Naive thymus-derived CD8-positive, alpha-beta T cell (primary cell): ENCODE measurements at places on chromosomes 2 and 18.

DNA sequence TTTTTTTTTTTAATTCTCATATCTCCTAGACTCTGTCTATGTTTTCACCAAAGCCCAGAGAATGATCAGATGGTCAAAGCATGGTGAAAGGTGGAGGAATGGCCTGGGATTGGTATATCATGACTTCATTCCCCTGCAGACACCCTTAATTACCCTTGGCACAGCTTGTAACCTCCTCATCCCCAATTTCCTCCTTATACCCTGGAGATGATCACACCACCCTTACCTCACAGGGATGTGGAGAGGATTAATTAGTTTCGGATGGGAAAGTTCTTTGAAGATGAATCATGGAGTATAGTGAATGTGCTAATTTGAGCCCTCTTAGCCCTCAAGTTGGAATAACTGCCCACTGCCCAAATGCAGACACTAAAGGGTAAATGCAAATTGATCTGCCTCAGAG lies 138.0 kb upstream of the LYPD6 start:
- no peaks in the 10 kb centered on the region for H3K36me3 ChIP-seq
- H3K27ac ChIP-seq = no peak overlapping the region

DNA sequence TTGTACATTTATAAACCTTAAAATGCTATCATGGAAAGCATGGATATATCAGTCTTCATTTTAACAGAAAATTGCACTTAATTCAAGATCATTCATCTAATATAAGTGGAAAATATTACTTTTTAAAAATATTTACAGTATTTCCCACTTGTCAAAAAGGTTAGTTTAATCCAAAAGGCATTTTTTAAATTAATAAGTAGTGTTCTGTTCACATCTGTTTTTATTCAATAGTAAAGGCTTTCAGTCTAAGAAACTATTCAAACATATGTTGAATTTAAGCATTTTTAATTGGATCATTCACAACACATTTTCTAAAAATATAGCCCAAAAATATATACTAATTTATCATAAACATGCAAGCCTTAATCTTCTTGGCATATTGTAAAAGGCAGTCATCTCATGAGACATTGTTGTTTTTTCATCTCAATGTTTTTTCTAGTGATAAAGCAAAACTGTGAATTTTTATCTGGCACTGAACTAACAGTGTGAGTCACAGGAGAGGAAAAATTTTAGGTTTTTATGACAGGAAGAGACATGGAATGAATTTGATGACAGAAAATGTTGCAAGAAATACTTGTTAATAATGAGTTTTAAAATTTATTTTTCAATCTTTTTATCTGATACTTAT lies 1642.5 kb upstream of the TMEFF2 start:
- H3K27me3 ChIP-seq = no peaks in the 10 kb centered on the region
- H3K27ac ChIP-seq = no peak overlapping the region
- H3K4me1 ChIP-seq = no peaks in the 10 kb centered on the region
- no peak overlapping the region for H3K4me3 ChIP-seq

GRCh38 chr18:8951491-8951890 lies 151.0 kb upstream of the NDUFV2 start:
- no peak for DNase-seq
- no peak overlapping the region for H3K27ac ChIP-seq
- H3K36me3 ChIP-seq = peaks cover under 1% of the 10 kb centered on the region
- H3K4me3 ChIP-seq = no peak overlapping the region
- H3K4me1 ChIP-seq = peaks cover 12% of the 10 kb centered on the region
- H3K27me3 ChIP-seq = peaks cover 4% of the 10 kb centered on the region

- no peak overlapping the region for H3K4me3 ChIP-seq
- H3K27ac ChIP-seq = no peak overlapping the region
- DNase-seq = no peak
- H3K4me1 ChIP-seq = peaks cover 9% of the 10 kb centered on the region
- H3K27me3 ChIP-seq = no peaks in the 10 kb centered on the region
These were observed 106.3 kb downstream of the FAM168B start for GRCh38 chr2:130986890-130987493.

DNA sequence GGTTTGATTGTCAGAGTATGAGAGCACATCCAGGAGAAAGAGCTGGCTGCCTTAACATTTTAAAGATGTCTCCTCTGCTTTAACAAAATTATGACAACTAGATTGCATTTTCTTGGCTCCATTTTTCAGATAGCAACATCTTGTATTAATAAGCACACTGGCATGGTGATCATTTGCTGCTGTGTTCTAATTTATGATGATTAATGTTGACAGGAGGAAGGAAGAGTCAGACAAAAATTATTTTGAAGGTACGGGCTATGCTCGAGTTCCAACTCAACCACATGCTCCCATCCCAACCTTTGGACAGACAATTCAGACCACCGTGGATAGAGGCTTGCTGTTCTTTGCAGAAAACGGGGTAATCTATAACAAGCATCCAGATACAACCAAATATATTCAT lies 98.2 kb upstream of the TTC39C start:
- H3K4me3 ChIP-seq = no peak overlapping the region
- H3K27ac ChIP-seq = no peak overlapping the region
- H3K27me3 ChIP-seq = no peaks in the 10 kb centered on the region
- H3K36me3 ChIP-seq = no peaks in the 10 kb centered on the region
- peaks cover 3% of the 10 kb centered on the region for H3K4me1 ChIP-seq
